ENCODE measurements at places on chromosomes 6 and 20.

- DNase-seq = no peak
Observed at GRCh38 chr20:33773412-33774089, 37.6 kb upstream of the CHMP4B start.

GRCh38 chr20:36741072-36741471 lies 4.8 kb downstream of the NDRG3 start:
- DNase-seq = no peak

DNA sequence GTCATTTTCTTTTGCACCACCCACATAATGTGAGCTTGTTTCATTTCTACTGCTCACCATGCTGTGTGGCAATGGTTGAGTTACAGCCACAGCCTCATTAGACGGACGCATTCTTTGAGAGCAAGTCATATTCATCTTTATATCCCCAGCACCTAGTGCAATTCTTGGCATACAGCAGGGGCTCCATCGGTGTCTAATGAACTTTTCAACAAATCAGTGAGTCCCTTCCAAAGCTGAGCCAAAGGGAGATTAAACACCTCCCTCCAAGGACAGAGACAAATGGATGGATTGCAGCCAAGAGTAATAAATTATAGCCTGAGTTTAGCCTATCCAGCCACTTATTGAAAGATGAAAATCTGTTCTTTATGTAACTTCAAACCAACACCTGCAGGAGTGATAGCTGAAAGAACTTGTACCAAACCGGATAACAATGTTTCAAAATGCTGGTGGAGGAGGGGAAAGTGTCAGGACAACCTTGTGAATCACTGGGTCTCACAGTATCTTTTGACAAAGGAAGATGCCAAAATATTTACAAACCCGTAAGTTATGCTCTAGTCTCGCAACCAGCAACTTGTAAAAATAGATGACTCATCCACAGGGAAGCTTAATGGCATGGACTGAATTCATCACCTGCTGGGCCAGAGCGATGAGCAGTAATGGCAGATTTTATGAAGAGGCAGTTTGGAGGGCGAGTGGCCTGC lies 139.0 kb downstream of the PXDC1 start:
- DNase-seq = peak; percentile 84

- DNase-seq = no peak
Observed at GRCh38 chr20:35956616-35957015, 2.3 kb upstream of the SCAND1 start.

- no peak for DNase-seq
Observed at GRCh38 chr20:63230800-63231268, 4.9 kb upstream of the BIRC7 start.

DNA sequence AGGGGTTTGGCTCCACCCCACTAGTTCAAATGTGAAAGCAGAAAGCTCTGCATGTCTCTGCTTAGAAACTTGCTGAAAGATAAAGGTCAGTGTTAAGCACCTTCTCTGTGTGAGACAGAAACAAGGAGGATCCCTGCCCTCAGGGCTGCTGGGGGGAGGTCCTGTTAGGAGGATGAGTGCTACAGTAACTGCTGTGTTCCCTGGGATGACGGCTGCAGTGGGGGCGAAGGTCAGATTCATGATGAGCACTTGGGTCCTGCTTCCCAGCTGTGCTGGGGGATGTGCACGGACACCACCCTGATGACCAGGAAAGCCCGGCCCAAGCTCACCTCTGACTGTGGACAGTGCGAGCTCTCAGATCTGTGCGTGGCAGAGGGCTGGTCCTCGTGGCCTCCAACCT lies 252.6 kb downstream of the DLL1 start:
- DNase-seq = no peak

DNA sequence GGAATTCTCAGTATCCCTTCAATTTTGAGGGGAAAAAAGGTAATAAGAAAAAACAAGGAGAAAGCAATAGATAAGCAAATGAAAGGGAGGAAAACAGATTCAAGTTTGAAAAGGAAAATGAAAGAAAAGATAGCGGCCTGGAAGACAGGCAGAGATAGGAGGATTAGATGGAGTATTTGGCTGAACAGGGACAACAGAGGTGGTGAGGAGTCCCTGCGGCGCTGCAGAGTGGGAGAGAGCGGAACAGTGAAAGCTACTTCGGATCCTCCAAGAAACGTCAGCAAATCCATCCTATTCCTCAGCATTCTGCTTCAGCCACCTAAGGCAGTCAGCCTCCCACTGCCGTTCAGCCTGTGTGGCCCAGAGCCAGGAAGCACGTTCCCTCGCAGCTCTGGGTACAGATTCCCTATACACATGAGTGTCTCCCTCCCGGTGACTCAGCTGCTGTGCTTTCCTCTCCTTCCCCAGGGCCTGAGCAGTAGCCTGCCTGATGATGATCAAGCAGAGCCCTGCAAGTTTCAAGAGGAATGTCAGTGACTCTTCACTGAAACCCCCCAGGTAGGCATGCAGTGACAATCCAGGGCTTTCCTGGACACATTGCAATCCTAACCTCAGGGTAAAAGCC lies 43.4 kb upstream of the CDYL start:
- DNase-seq = peak; percentile 88

GRCh38 chr6:162615016-162615705 lies 112.4 kb downstream of the PRKN start:
- no peak for DNase-seq

- DNase-seq = no peak
Observed at GRCh38 chr20:34024723-34025351, 31.1 kb downstream of the RALY start.

DNA sequence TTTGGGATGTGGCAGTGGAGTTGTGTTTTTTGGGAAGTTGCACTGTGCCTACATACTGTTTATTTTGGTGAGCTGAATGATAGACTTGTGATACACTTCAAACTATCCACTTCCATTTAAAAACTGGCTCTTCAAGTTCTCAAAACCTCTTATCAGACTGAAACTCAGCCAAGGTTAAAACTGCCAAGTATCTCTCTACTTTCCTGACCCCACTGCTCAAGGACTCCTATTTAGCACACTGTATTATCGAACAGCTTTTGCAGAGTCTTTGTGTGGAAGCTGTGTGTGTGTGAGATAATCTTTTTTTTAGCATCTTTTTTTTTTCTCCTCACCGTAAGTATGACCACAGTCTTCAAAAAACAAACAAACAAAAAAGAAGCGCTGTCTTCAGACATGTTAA lies 21.1 kb downstream of the STX11 start:
- no peak for DNase-seq

GRCh38 chr6:136613477-136613876 lies 63.3 kb upstream of the MAP7 start:
- DNase-seq = no peak

- DNase-seq = no peak
Observed at GRCh38 chr6:137049095-137049494, 4.3 kb upstream of the IL20RA start.

DNA sequence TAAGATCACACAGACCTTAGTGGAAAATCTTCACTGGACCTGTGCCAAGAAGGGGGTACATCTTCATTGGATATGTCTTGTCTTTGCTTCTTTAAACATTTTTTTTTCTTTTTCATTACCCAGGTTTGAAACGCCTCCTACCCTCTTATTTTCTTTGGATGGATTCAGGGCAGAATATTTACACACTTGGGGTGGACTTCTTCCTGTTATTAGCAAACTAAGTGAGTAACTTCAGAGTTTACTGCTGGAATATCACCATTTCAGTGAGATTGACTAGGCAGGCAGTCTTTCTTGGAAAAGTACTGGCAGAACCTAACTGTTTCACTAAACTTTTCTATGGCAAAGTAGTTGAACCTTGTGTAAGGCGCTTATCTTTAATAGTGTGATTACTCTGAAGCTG lies 47.0 kb downstream of the ENPP1 start:
- no peak for DNase-seq

DNA sequence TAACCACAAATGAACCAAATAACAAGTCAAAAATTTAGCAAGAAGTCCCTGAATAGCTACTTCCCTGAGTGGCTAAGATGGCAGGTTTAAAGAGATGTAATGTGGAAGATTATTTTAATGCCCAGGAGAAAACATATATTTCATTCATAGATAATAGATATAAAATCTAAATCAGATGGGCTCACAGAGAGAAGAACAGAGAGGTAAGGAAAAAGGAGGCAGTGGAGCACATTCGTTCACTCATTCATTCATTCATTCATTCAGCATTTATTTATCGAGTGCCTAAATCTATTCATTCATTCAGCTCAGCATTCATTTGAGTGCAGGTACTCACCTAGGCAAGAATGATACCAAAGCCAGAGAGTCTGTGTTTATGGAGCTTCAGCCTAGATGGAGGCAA lies 32.1 kb upstream of the IYD start:
- no peak for DNase-seq

- DNase-seq = no peak
Observed at GRCh38 chr20:4263036-4263435, 247.7 kb upstream of the RNF24 start.

- no peak for DNase-seq
Observed at GRCh38 chr6:122657601-122658000, 47.4 kb downstream of the PKIB start.

GRCh38 chr6:159691963-159692287 lies 1.1 kb downstream of the SOD2 start:
- no peak for DNase-seq

DNA sequence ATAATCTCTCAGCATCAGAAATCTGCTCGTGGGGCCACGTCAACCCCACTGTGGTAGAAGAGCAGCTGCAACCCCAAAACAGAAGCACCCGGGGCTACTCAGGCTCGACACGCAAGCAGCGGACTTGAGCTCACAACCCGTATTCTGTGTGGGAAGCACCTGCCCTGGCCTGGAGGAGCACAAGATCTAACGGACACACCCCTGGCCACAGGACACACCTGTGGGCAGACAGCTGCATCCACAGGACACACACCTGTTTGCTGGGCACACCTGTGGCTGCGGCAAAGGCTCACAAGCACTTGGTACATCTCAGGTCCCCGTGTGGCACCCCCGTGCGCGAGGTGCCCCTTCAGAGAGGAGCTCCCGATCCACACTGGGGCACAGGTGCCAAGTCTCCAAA lies 36.5 kb downstream of the ZBTB46 start:
- no peak for DNase-seq

DNA sequence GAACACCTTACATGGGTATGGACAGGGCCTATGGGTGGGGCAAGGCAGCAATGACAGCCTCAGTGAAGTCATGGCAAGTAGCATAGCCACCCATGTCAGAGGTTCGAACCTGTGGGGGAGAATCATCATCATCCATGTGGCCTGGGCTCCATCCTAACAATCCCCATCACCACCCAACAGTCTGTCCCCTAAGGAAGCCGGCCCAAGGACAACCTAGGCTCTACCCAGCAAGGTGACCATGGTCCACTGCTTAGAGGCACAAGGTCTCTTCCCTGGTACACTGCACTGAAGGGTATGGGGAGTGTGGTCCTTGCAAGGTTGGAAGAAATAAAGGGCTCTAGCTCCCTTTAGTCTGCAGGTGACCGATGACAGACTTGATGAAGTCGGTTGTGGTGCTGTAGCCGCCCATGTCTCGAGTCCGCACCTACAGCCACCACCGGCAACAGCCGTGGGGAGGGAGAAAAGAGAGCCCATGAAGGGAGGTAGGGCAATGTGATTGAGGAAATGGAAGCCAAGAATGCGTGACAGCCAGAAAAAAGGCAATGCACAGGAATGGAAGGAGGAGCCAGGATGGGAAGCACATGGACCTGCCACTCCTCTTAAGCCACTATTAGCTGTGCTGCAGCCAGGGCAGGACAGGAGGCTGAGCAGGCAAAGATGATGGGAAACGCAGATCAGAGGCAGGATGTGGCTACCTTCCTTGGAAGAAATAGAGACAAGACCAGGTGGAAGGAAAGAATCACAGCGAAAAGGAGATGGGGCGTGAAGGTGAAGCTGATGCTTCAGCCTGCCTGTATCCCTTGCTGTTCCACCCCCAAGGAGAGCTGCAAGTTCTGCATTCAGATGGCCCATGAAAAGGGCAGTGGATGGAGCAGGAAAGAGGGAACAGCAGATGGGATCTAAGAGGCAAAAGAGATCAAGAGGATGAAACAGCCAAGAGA lies 5.3 kb downstream of the IDH3B start:
- DNase-seq = no peak

- no peak for DNase-seq
Observed at GRCh38 chr6:5469101-5469846, 208.0 kb downstream of the FARS2 start.

DNA sequence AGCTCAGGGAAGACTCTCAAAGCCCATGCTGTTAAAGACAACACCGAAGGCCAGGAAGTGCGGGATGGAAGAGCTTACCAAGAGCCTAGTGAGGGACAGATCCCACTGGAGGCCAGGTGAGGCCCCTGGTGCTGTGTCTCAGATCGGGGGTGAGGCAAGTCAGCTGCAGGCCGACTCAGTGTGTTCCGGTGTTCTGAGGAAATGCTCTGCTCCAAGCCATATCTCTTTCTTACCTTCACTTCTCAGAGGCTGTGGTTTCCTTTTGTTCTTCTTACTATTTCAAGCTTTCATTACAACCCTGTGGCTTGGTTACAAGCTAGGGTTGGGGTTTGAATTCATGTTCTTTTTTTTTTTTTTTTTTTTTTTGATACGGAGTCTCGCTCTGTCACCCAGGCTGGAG lies 114.3 kb upstream of the ZFP64 start:
- DNase-seq = no peak

DNA sequence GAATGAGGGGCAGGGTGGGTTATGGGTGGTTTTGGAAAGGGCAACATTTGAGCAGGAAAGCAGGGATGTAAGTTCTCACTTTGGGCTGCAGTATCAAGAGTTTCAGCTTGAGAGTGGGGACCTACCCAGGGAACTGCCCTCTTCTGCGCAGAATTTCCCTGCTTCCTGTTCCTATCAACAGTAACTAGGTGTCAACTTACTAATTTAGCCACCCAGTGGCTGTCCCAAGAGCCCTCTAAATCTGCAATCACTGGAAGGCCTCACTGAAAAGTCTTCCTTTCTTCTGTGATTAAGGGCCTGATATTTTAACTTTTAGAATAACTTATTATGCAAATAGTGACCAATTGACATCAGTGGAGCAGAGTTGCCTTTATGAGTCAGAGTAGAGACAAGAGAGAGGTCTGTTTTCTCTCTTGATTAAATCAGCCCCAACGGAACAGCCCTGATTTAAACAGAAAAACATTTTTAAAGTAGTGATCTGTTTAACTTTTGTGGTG lies 118.2 kb upstream of the RIPOR2 start:
- no peak for DNase-seq

DNA sequence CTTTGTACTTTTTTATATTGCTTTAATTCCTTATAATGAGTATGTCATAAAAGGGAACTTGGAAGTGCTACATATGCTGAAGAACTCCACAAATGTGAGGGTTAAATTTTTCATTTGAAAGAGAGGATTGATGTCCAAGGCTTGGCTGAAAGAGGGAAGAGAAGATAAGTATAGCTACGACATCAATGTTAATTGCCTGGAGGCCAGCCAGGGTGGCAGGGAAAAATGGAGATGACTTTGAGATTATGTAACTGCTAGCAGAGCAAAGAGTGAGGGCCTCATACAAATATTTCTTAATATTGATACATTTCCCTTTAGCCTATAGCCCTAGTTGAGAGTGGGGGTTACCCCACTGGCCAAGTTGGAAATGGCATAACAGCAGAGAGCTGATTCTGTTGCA lies 24.8 kb upstream of the RIMS4 start:
- DNase-seq = no peak

DNA sequence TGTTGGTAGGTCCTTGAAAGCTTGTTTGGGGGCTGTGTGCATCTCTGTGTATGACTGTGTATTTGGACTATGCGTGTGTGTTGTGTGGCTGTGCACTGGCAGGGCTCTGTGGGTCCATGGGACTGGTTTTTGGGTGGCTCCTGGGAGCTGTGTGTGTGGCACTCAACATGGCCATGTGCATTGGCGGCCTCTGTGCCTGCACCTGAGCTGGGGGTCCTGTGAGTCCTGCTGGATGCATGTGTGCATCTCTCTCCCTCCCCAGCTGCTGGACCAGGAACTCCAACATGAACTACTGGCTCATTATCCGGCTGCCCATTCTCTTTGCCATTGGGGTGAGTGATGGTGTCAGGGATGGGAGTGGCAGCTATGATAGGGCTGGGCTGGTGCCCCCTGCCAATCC lies 30.1 kb downstream of the GLP1R start:
- DNase-seq = no peak

All from HTR-8/SVneo (cell line).